ENCODE measurements at places on chromosomes 1 and 21.

DNA sequence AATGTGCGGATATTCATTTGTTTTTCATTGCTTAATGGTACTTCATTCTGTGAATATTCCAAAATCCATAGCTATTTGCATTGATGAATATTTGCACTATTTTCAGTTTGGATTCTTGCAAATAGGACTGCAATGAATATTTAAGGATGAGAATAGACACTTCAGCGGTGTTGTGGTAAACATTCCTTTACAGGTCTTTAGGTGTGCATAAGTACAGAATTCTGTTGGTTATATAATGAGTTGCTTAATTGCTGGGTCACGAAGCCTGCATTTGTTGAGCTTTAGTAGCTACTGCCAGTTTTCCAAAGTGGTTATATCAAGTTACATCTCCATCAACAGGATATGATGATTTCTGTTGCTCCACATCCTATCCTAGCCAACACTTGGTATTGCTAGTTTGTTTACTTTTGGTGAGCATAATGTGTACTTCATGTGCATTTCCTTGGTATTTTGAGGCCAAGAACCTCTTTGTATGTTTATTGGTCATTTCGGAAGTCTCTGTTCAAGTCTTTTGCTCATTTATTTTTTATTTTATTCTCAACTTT is 64.2 kb upstream of the CYYR1 start:
- H3K4me1 ChIP-seq: no peaks in the 10 kb centered on the region
- H3K4me3 ChIP-seq: no peak overlapping the region
- H3K36me3 ChIP-seq: no peaks in the 10 kb centered on the region
- no peaks in the 10 kb centered on the region for H3K27me3 ChIP-seq
- H3K27ac ChIP-seq: no peak overlapping the region

GRCh38 chr1:20483833-20484518 is 2.0 kb downstream of the CAMK2N1 start:
- H3K36me3 ChIP-seq: no peaks in the 10 kb centered on the region
- H3K4me1 ChIP-seq: peaks cover 11% of the 10 kb centered on the region
- peak overlapping the region; percentile 61 for H3K4me3 ChIP-seq
- DNase-seq: no peak
- peaks cover 75% of the 10 kb centered on the region for H3K27me3 ChIP-seq

GRCh38 chr1:245046315-245046714 is 108.5 kb upstream of the KIF26B start:
- H3K36me3 ChIP-seq: no peaks in the 10 kb centered on the region
- H3K4me3 ChIP-seq: no peak overlapping the region
- peaks cover 2% of the 10 kb centered on the region for H3K27me3 ChIP-seq
- H3K4me1 ChIP-seq: peaks cover 11% of the 10 kb centered on the region
- H3K27ac ChIP-seq: no peak overlapping the region
- DNase-seq: no peak

GRCh38 chr1:208219659-208220282 is 24.4 kb downstream of the PLXNA2 start:
- peaks cover 11% of the 10 kb centered on the region for H3K27me3 ChIP-seq
- DNase-seq: no peak
- no peak overlapping the region for H3K4me3 ChIP-seq
- no peaks in the 10 kb centered on the region for H3K36me3 ChIP-seq
- H3K27ac ChIP-seq: no peak overlapping the region
- no peaks in the 10 kb centered on the region for H3K4me1 ChIP-seq

- peak; percentile 46 for DNase-seq
- no peaks in the 10 kb centered on the region for H3K36me3 ChIP-seq
- H3K27ac ChIP-seq: no peak overlapping the region
Measured at GRCh38 chr1:6889875-6890480, 104.7 kb downstream of the CAMTA1 start.

- H3K4me3 ChIP-seq: no peak overlapping the region
- H3K27me3 ChIP-seq: no peaks in the 10 kb centered on the region
- no peak overlapping the region for H3K27ac ChIP-seq
- no peak for DNase-seq
- peaks cover 35% of the 10 kb centered on the region for H3K36me3 ChIP-seq
Measured at GRCh38 chr21:39263372-39263771, 50.1 kb downstream of the BRWD1 start.

- no peaks in the 10 kb centered on the region for H3K4me1 ChIP-seq
- no peak overlapping the region for H3K27ac ChIP-seq
- no peaks in the 10 kb centered on the region for H3K27me3 ChIP-seq
- no peak overlapping the region for H3K4me3 ChIP-seq
- DNase-seq: no peak
- H3K36me3 ChIP-seq: peaks cover 30% of the 10 kb centered on the region
Measured at GRCh38 chr1:174297351-174297750, 138.0 kb downstream of the RABGAP1L start.

- H3K4me3 ChIP-seq: peak overlapping the region; percentile 95
- H3K27ac ChIP-seq: peak overlapping the region; percentile 96
- peaks cover 38% of the 10 kb centered on the region for H3K36me3 ChIP-seq
- DNase-seq: peak; percentile 90
Measured at GRCh38 chr1:32249831-32250525, 1.1 kb upstream of the LCK start.

Data from activated CD4-positive, alpha-beta T cell treated with anti-CD3 and anti-CD28 coated beads, Interleukin-2, amount 10 ng/mL, durations not matched to agents 7 days and 5 days (primary cell).